Osteoblast (primary cell): ENCODE measurements at places on chromosomes 2 and 18. TPM values are rescaled to one million over a fixed set of nuclear protein-coding genes. Genes with fewer than 3 reads are reported as not detected.

RESP18 gene
- total RNA-seq: not detected in 2 replicates

DUSP28 gene
- 3.2 and 4.7 TPM in 2 replicates for total RNA-seq

POTEC gene
- total RNA-seq: 0.29 and 0.36 TPM in 2 replicates

FBXO36 gene
- total RNA-seq: 6.9 and 7.7 TPM in 2 replicates

CHRND gene
- total RNA-seq: not detected in 2 replicates

C1QL2 gene
- total RNA-seq: not detected in 2 replicates

TRAF3IP1 gene
- total RNA-seq: 7.6 and 8.5 TPM in 2 replicates

FZD7 gene
- total RNA-seq: 64.8 and 73.8 TPM in 2 replicates

PJVK gene
- 2.1 and 2.5 TPM in 2 replicates for total RNA-seq

MAP2 gene
- 2.1 and 2.2 TPM in 2 replicates for total RNA-seq

UPP2 gene
- not detected in 2 replicates for total RNA-seq

ANKRD23 gene
- 1.8 and 2.1 TPM in 2 replicates for total RNA-seq

TGFA gene
- total RNA-seq: not detected in 2 replicates

IKZF2 gene
- total RNA-seq: 10.3 and 11.9 TPM in 2 replicates

SLC38A11 gene
- not detected in 2 replicates for total RNA-seq

ZNF396 gene
- 1.8 and 3.3 TPM in 2 replicates for total RNA-seq

BBS5 gene
- 5.8 and 9.1 TPM in 2 replicates for total RNA-seq

LYG2 gene
- total RNA-seq: not detected in 2 replicates

DSG4 gene
- total RNA-seq: not detected in 2 replicates

ANKAR gene
- total RNA-seq: 14.1 TPM in 2 replicates

UCN gene
- 0.36 and 1.2 TPM in 2 replicates for total RNA-seq

AQP12B gene
- total RNA-seq: not detected in 2 replicates

HAAO gene
- 0.72 and 1.8 TPM in 2 replicates for total RNA-seq

RNF138 gene
- total RNA-seq: 21.4 and 22.1 TPM in 2 replicates

LOXL3 gene
- total RNA-seq: 64.8 and 97.4 TPM in 2 replicates
